NCI-H774 (cell line): ENCODE measurements at places on chromosomes 2 and 18.
A peak's percentile ranks its signal among the peaks of the same experiment; 100 is the strongest.

DNA sequence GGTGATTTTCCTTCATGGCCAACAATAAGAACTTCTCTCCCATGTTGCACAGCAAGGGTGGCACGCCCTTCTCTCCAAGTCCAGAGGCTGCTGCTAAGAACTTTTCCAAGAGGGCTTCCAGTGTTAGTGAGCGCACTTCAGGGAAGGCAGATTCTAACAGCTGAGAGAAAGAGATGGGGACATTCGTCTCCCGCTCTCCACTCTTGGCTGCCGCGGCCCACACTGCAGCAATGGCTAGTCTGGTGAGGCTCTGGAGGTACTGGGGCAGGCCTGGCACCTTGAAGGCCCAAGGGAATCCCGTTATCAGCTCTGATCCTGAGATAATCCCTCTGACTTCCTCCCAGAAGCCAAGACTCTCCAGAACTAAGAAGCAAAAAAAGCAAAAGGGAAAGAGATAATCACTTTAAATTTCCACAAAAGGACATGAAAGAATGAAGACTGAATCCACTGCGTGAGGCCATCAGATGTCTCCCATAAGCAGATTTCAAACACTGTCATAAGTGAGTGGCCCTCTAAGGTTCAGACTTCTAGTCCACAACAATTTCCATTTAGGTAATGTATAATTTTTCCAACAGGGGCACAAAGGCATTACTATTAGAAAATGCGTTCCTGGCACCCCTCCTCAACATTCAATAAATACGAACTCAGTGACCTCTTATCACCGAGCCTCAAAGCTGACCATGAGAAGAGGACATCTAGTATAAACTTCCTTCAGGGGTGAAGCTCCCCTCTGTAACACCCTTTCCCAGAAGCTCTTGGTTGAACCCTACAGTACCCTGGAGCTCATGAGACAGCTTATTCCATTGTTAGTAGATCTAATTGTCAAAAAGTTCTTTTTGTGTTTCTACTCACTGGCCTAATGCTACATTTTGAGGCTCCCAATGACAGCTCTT is 66.7 kb upstream of the ZFP36L2 start:
- no peak for DNase-seq

GRCh38 chr2:178191004-178191508 is 3.3 kb upstream of the OSBPL6 start:
- no peak for DNase-seq

DNA sequence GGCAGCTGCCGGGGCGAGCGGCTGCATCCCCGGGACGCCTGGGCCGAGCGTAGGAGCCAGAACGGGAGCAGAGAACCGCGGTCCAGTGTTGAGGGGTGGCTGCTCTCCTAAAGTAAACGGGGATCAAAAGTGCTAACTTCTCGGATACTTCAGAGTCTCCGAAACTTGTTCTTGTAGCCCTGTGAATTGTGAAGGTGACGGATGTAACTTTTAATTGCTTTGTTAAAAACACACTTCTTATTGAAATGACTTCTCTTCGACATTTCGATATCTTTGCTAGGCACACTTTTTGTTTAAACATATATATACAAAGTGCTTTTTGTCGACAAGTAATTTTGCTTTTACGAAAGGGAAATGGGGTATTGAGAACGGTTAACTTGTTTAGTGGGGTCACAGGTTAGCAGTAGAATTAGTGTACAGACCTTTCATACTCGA is 540 bp downstream of the ATP9B start:
- no peak for DNase-seq

DNA sequence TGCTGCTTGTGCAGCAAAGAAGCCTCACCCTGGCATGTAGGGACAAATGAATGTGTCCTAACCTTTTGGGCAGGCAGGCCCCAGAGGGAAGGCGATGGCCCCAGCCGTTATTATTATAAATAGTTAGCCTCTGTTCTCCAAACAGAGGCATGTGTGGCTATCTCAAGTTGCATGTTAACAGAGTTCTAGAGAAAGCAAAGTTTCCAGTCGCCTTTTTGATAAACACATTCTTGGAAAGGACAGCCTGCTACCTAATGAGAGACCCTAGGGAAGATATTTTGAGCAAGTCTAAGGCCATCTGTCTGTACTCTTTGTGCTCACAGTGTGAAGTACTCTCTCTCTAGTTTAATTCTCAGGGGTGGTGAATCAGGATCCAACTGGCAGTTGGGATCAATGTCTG is 97.4 kb upstream of the FHL2 start:
- DNase-seq = no peak

DNA sequence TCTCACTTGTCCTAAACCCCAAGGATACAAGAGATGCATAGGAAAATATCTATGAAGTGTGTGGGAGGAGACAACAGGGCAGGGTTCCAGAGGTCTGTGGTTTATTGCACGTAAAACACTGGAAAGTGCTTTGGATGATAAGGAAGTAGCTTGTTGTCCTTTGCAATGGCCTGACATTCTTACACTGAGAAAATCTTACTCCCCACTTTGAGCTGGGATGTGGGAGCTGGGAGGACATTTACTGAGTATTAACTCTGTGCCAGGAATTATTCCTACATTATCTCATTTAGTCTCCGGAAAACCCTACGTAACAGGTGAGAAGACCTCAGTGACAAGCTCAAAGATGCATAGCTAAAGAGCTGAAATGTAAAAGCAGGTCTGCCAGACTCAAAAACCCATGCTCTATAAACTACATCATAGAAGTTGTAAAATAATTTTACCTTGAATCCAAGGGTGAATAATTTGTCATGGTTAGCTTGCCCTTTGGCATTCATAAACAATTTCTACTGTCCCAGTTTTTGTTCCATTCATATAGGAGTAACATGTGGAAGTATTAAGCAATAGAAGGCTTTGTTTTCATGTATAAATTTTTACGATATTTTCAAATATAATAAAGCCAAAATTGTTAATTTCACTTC is 9.2 kb upstream of the GALNT3 start:
- no peak for DNase-seq

- DNase-seq = no peak
Observed at GRCh38 chr2:127909019-127909418, 23.3 kb upstream of the AMMECR1L start.

DNA sequence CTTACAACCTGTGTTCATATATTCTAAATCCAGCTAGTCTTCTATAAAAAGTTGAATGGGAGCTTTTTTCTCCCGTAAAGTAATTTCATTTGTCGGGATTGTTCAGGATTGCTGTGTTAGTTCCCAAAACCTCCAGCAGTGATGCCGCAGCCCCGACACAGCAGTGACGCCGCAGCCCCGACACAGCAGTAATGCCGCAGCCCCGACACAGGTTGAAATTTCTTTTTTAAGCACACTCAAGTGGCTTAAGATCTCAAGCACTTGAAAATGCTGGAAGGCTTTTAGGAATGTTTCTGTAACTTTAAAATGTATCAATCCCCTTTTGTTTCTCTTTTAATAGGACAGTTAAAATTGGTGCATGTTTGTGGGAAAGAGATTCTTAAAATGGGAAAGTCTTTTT is 145.4 kb downstream of the DCDC2C start:
- DNase-seq = no peak

- DNase-seq = no peak
Observed at GRCh38 chr2:100198461-100199230, 56.3 kb upstream of the AFF3 start.

DNA sequence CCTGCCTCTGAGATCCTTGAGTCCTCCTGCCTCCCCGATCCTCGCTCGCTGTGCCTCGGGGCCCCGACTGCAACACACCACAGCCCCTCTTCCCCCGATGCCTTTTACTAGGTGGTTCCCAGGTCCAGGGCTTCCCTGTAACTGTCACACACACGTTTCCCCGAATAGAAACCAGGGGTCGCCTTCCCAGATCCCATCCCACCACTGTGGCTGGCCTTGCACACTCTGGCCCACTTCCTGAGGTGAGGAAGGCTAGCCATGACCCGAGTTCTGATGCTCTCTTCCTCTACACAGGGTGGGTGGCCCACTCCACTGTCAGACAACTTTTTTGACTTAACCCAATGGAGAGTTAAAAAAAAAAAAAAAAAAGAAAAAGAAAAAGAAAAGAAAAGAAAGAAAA is 139.6 kb upstream of the ASB18 start:
- DNase-seq = no peak

GRCh38 chr18:55841314-55841713 is 253.3 kb upstream of the TCF4 start:
- no peak for DNase-seq

DNA sequence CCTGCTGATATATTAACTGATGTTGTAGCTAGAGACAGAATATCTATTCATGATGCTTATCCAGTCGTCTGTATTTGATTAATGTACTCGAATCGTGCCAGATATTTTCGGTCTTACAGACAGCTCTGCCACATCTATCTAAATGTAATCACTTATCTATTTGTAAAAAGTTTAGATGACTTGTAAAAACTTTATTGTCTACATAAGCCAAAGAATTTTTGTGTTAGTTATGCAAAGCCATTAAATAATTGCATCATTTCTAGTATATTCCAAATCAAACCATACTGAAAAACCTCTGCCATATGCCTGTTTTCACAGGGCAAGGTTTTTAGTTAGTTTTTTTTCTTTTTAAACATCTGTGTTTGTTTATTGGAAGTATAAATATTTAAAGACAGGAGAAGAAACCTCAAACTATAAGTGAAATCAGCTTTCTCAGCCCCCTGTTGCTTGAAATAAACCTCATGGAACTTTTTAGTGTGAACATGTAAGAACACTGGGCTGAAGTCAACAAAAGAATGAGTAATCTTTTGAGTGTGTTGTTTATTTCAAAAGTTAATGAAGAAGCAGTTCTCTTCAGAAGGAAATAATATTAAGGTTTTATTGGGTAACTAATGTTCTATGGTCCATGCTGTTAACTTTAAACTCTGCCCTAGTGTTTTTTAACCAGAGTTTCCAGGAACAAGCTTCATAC is 657.6 kb upstream of the SYT4 start:
- no peak for DNase-seq

- DNase-seq = no peak
Observed at GRCh38 chr2:110983133-110983532, 137.6 kb upstream of the BCL2L11 start.

DNA sequence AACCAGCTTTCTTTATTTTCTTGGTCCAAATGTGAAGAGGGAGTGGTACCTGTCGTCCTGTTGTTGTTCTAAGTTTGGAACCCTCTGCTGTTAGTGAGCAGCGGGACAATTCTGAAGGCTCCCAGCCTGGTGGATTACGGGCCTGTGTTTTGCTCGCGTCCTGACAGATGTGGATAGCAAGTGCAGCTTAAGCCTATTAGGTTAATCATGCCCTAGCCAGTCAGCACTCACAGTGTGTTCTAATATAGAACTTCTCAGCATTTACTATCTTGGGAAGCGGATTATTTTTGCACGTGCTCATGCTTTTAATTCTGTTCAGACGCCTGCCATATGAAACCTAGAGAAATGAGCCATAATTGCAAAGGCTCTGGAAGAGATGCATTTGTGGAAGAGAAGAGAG is at the start of gene PCARE:
Gene PCARE, minus strand, starts transcription at position 113 of the 400 bp plus-strand sequence. CDS start 262 bp downstream, outside the sequence.
- DNase-seq = no peak

- DNase-seq = no peak
Observed at GRCh38 chr2:160538559-160539355, 45.1 kb upstream of the RBMS1 start.

GRCh38 chr2:104406261-104406726 is 447.6 kb upstream of the POU3F3 start:
- DNase-seq = peak; percentile 69

DNA sequence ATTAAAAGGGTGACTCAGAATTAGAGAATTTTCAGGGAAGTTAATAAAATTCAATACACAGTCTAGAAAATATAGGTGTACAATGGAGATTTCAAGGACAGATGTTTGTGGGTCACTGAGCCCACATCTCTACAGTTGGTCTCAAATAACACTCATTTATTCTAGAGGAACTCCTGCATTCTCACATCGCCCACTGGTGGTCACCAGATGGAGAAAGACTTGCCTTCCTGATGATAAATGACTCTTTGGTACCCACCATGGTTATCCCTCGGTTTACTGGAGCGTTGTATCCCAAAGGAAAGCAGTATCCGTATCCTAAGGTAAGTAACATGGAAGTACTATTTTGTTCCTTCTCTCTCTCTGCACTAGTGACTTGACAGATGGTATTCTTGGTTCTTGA is 1297.1 kb downstream of the DPP10 start:
- no peak for DNase-seq

- DNase-seq = no peak
Observed at GRCh38 chr2:215921895-215922294, 91.5 kb downstream of the MREG start.

DNA sequence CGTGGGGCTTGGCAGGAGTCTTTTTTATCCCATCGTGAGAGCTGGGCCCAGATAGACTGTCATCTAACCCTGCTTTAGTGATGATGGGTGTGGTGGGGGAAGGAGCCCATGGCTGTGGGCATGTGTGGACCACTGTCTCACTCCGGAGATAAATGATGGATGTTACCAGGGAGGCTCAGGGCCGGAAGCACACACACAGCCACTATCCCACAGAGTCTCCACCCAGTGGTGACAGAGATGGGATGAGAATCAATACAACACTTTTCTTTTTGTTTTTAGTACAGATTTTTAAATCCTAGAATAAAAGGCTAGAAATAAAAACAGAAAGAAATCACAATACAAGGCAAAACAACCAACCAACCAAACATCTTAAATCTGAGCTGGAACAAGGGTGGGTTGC is 233.4 kb downstream of the SOX11 start:
- DNase-seq = no peak

DNA sequence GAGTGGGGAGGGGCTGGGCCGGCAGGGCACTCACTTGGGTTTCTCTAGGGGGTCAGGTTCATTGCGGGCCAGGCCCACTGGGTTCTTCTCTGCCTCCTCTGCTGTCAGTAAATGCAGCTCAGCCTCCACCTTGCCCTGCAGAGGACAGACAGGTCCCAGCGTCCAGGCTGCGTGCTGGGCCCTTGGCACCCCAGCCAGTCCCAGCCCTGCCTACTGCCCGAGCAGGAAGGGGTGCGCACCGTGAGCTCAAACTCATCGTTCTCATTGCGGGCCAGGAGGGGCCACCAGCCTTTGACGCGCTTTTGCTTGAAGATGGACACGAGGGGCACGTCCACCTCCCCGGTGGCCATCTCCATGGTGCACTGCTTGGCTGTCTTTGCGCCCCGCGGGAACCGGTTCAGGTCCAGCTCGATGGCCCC is 17.3 kb downstream of the OTOF start:
- no peak for DNase-seq

- DNase-seq = no peak
Observed at GRCh38 chr18:59470561-59471121, 111.6 kb upstream of the LMAN1 start.

DNA sequence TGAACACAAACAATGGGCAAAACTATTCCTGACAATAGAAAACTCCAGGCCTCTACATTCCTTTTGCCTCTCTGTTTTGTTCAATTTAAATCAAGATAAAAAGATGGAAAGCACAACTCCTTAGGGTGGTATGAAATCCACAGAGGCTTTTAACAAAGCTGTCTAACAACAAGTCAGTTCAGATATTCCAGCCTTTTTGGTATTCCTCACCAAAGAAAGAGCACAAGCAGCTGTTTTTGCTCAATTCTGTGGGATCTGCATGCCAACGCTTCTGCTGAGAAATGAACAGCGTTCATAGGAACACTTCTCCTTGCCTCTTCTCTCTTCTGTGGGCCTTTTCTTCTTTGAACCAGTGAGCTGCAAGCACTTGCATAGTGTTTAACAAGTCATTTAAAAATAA is 411.6 kb upstream of the TCF4 start:
- DNase-seq = no peak

- DNase-seq = no peak
Observed at GRCh38 chr2:196131384-196131937, 39.9 kb downstream of the STK17B start.
